GM23338 (cell line): ENCODE measurements at places on chromosomes 3 and 15. TPM values are rescaled to one million over a fixed set of nuclear protein-coding genes. Genes with fewer than 3 reads are reported as not detected.

DNA sequence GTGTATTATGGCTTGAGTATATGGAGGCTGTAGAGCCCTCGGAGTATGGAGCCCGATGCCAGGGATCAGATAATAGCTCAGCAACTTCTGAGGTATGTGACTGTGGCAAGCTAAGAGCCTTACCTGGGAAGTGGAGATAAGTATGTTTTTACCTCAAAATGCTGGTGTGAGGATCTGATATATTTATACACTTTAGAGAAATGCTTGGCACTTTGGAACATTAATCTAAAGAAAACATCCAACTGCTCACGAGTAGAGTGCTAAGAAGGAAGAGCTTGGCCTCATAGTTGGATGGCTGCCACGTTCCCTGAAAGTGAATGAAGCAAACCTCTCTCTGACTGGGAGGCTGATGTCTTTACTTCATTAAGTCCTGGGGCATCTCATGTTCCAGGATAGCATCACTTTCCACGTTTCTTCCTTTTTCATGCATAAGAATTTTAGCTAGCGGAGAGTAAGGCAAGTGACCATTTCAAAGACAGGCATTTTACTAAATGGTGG lies 58.9 kb upstream of the GOLGA8J start:
- no peak overlapping the region for H3K27ac ChIP-seq
- H3K36me3 ChIP-seq = no peaks in the 10 kb centered on the region
- no peaks in the 10 kb centered on the region for H3K27me3 ChIP-seq

DNA sequence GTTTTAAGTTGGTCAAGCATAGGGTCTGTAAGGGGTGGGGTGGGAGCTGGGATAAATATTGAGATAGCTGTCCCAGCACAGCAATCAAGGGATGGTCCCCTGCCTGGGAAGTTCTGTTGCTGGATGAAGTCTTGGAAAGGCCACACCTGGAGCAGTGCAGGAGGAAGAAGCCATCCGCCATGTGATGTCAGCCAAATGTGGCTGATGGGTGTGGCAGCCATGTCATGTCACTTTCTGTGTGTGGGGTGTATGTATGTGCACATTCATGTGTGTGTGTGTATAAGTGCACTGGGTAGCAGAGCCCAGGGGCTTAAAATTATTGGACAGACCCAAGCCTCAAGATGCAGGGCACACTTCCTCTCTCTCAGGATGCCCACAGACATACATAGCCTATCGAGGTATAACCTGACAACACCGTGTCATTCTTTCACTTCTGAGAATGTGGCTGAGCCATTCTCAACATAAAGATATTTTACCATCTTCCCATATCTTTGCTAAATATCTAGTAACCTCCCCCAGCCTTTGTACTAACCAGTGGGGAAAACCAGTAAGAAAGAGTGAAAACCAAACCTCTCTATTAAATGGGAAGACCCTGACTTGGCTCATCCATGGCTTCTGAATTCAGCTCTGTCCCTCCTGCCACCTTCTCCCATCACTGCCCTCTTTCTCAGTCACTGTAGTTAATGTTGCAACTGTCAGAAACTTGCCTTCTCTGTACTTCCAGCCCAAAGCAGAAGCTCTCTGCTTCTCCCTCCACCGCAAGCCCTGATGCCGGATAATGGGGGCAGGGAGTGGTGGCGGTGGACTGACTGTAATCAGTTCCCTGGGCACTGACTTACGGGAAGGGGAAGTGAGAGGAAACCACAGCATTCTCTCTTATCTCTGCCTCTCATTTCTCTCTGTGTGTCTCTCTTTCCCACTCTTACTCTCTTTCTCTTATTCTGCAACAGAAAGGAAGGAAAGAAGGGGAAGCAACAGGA lies 11.2 kb downstream of the TNFSF10 start:
- H3K4me3 ChIP-seq = no peak overlapping the region
- no peak overlapping the region for H3K27ac ChIP-seq
- no peaks in the 10 kb centered on the region for H3K27me3 ChIP-seq
- H3K36me3 ChIP-seq = no peaks in the 10 kb centered on the region

DNA sequence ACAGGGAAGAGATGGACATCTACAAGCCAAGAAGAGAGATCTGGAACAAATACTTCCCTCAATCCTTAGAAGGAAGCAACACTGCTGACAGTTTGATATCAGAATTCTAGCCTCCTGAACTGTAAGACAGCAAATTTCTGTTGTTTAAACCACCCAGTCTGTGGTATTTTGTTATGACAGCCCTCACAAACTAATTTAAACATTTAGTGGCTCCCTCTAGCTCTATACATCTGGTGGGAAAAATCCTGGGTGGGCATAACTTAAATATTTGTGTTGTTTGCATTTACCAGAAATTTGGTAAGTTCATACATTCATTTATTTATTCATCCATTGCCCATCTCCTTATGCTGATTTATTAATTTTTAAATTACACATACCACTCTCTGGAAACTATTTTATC lies 62.5 kb upstream of the GSK3B start:
- no peak overlapping the region for H3K4me3 ChIP-seq
- no peaks in the 10 kb centered on the region for H3K4me1 ChIP-seq
- no peaks in the 10 kb centered on the region for H3K27me3 ChIP-seq

DNA sequence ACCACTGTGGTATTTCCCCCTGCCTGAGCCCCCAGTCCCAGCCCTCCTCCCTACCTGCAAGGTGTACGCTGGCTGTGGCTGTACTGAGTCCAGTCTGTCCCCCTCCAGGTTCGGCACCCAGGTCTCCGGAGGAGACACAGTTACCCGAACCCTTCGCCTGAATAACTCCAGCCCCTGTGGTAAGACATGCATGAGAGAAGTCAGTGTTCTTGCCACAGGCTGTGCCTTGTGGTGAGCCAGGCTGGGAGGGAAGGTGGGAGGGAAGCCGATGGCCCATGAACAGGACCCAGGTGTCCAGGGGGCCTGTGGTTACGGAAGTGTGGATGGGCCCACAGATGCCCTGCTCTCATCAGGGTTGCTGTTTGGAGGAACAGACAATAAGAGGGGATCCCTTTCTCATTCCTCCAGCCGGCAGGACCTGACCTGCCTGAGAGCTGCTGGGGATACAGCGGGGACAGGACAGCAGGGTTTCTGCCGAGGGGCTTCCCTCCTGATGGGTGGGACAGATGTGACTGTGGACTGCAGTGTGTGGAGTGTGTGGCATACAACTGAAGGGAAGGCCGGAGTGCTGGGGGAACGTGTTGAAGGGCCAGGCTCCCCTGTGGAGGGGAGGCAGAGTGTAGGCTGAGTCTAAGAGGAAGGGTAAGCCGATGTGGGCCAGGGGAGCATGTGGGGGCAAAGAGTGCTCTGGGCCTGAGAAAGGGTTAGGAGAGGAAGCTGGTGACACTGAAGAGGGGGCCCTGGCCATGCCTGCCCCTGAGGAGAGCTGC lies 21.9 kb downstream of the ACAA1 start:
- H3K4me3 ChIP-seq = no peak overlapping the region
- no peak for DNase-seq
- H3K36me3 ChIP-seq = no peaks in the 10 kb centered on the region
- H3K27ac ChIP-seq = no peak overlapping the region
- no peaks in the 10 kb centered on the region for H3K27me3 ChIP-seq

Gene CMTM8
- total RNA-seq = 14.3 and 24.5 TPM in 2 replicates
